ENCODE measurements at places on chromosomes 1 and 21.
A peak's percentile ranks its signal among the peaks of the same experiment; 100 is the strongest.

DNA sequence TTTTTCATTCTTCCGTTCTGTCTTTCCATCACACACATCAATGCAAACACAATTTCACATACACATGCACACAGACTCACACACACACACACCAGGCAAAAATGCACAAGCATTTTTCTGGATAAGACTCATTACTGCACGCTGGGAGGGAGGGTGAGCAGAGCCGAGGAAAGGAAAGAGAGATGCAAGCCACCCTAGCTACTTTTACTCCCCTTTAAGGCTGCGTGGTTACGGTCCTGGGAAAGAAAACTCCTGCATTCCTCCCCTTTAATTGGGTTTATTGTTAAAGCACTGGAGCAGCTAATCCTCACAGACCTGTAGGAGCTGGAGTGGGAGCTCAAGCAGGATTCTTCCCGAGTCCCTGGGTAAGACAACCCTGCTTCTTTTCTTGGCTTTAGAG, at the start of gene CAMK1G:
Gene CAMK1G, plus strand, starts transcription at position 307 of the 400 bp plus-strand sequence. CDS start 11,270 bp downstream, outside the sequence.
- DNase-seq = peak; percentile 91

GRCh38 chr1:206579747-206580437, 32.4 kb downstream of the EIF2D start:
- peak; percentile 84 for DNase-seq

GRCh38 chr21:31618696-31619430, 40.6 kb upstream of the SOD1 start:
- DNase-seq = no peak

DNA sequence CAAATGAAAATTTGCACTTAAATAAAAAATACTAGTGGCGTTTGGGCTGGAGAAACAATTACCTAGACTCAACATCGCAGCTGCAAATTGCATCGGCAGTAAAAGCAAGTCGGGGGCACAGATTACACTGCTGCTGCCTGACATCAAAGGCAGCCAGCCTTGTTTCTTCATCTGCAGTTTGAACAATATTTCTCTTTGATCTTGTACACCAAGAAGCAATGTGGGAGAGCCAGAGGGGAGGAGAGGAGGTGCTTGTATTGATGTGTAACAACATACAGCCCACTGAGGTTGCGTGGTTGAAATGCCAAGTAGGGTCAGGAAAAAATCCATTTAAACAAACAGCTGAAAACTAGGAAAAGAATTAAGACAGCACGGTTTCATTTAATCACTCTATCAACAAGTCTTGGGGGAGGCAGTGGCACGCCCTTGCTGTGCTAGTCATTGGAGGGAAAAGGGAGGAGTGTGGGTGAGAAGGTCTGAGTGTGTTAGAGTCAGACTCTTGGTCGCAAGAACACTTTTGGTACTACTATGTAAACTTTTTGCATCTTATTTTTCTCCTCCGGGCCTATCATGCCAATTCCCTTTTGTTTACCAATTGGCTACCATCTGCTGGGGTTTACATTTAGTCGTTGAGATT, 456.5 kb downstream of the OMA1 start:
- DNase-seq = no peak

- no peak for DNase-seq
These were observed 5.5 kb upstream of the PADI1 start for GRCh38 chr1:17199267-17200044.

DNA sequence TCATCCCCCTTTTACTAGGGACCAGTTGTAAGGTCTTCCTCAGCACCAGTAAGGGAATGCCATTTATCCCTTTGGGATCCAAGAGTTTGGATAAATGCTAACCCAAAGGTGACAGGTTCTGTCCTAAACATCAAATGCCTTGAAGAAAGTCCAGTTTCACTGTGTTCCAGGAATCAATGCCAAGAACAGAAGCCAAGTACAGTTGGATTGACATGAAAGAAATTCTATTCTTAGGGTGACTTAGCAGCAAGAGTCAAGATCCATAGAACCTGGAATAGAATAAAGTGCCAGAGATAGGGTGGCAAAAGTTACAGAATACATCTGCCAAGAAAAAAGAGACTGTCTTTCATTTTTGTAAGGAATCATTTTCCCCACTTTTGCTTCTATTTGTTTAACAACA, 94.9 kb upstream of the ADAMTS5 start:
- DNase-seq = no peak

DNA sequence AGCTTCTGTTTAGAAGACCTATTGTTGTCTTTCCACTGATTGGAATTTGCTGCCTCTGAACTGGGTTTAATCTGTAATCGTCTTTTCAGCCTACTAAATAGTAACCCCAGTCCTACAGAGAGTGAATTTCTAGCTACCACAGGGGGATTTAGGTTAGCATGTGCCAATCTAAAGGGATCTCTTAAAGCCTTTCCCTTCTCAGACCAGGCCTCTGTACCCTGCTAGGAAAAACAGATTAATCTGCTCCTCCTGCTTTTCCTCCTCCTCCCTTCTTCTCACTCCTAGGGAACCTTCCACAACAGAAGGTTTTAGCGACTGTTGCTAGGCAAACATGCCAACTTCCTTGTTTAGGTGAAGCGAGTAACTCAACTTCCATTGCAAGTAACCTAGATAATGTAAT, 1.3 kb upstream of the RC3H1 start:
- DNase-seq = peak; percentile 44

GRCh38 chr1:56331892-56332567, 247.3 kb downstream of the PLPP3 start:
- peak; percentile 27 for DNase-seq

- DNase-seq = peak; percentile 63
These were observed 137.8 kb downstream of the GLIS1 start for GRCh38 chr1:53601031-53601745.

DNA sequence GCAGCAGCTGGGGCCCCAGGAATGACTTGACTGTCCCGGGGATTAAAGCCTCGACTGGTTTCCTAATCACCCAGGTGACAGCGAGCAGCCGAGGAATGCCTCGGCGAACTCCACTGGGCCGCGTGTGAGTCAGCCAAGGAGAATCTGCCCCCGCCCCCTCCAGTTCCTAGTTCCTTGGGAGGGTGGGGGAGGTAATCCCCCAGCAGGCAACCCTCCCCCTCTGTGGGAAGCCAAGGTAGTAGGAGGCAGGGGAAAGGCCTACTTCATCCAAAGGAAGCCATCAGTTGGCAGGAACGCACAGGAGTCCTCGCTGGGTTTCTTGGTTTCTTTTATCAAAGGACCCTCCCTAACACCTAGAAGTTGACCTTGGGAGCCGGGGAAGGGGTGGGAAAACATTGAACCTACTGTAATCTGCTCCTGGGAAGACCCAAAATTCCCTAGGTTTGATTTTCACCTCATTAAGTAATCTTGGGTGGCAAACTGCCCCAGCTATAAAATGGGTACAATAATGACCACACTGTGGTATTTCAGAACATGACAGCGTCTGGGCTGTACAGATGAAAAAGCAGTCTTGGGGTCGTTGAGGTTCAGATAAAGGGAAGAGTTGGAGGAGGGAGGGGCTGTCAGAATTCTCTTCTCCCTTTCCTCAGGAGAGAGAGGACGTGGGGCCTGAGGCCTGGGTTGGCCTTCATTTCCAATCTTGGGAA, 1.4 kb downstream of the TENT5B start:
- peak; percentile 96 for DNase-seq

DNA sequence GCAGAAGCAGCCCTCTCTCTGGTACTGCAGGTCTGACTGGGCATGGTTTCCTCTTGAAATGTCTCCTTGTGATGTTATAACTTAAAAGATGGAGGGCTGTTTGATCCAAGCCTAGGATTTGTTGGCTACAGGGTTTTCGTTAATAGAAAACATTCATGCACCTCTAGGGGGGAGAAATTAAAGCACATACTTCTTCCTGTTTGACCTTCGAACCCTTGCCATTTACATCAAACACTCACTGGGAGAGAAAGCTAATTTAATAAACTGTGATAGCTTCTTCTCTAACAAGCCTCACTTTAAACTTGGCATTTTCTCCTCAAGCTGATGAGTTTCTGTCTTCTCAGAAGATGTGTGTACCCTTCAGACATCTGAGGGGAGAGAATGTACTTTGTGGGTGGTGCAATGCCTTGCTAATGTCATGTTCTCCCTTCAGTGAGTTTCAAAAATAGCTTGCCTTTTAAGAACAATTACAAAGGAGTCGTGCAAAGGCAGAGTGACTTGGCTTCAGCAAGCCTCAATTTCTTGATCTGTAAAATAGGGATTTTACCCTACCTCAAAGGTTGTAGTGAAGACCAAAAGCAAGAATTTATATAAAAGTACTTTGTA, 20.4 kb downstream of the CACHD1 start:
- no peak for DNase-seq

DNA sequence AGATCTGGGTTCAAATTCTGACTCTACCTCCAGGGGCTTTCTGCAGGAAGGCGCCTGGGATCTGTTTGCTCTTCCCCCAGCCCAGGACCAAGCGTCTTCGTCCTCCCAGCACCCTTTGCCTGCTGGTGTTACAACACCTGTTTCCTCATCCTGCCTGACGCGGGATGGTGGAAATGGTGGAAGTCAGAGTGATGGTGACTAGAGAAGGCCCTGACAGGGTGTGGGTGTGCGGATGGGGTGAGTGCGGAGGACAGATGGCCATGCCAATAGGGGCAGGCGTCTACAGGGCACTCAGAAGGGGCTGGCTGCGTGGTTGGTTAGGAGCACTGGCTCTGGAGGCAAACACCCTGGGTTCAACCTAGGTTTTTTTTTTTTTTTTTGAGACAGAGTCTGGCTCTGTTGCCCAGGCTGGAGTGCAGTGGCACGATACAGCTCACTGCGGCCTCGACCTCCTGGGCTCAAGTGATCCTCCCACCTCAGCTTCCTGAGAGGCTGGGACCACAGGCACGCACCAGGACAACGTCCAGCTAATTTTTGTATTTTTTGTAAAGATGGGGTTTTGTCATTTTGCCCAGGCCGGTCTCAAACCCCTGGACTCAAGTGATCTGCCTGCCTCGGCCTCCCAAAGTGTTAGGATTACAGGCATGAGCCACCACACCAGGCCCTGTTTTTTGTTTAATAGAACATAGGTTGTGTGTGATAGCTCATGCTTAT, 1.5 kb downstream of the THEMIS2 start:
- DNase-seq = peak; percentile 58

- no peak for DNase-seq
These were observed 83.9 kb upstream of the ZNF648 start for GRCh38 chr1:182145441-182145840.

DNA sequence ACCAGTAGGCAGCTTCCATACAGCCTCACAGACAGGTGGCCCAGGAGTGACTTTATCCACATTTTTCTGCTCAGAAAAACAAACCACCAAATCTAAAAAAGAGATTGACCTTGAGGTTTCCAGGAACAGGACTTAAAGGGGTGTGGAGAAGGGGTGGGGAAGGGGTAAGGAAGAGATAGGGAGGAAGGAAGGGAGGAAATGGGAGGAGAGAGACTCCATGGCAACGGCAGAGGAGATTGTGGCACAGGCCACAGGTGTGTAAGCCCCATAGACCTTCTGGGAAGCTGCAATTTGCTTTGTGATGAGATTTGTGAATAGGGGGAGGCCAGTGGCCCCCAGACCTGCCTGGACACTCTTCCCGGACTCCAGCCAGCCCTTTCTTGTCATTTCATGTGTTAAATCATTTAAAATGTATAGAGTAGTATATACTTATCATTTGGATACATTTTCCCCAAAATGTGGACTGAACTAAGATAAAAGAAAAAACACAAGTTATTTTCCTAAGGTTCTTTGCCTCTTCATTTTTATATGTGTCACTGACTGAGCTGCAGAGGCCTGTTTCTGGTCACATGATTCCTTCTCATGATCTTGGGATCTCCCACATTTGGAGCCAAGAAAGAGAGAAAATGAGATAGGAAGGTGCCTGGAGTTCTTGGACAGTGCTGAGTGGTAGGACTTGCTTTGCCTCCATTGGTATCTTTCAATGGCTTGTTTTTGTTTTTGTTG, 55.5 kb downstream of the CLIC6 start:
- DNase-seq = peak; percentile 71

DNA sequence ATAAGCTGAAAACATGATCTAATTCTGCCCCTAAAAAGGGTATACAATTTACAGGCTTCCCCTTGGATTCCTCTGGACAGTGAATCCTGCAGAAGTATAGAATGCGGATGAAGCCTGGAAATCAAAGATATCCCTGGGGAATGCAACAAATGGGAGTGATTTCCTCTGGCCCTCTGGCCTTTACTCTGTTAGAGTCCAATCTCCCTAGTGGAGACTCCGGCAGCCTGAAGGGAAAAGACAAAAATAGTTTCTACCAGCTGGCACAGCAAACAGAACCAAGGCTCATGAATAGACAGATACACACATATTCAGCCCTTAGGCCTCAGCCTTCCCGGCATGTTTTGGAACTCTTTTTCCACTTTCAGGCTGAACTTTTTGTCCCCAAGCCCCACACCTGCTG, 3.9 kb upstream of the LRRC52 start:
- DNase-seq = no peak

GRCh38 chr1:1938613-1939295, 19.7 kb upstream of the TMEM52 start:
- DNase-seq = no peak

- DNase-seq = peak; percentile 49
These were observed at the start of gene ASTN1 for GRCh38 chr1:177164380-177165068. Gene ASTN1 (minus strand): TSS chr1:177164712. CDS start chr1:177164676, 36 bp downstream.

GRCh38 chr1:110111081-110111480, 1.2 kb upstream of the UBL4B start:
- DNase-seq = no peak

DNA sequence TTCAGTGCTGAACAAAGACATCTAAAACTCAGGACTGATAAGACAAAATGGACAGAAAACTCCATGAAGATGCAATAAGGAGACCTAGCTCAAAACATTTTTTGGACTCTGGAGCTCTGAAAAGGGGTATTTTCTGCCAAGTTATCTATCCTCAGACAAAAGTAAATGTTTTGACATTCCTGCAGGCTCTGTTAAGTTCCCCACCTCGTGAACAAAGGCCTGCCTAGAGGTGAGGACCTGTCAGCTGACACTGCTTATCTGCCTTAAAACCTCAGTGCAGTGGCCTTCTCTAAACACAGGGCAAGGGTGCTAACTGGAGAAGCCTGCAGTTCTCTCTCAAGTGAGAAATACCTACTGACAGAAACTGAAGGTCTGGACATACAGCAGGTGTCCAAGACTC, 41.1 kb downstream of the COLGALT2 start:
- no peak for DNase-seq

GRCh38 chr1:97424209-97424608, 496.6 kb downstream of the DPYD start:
- DNase-seq = no peak

DNA sequence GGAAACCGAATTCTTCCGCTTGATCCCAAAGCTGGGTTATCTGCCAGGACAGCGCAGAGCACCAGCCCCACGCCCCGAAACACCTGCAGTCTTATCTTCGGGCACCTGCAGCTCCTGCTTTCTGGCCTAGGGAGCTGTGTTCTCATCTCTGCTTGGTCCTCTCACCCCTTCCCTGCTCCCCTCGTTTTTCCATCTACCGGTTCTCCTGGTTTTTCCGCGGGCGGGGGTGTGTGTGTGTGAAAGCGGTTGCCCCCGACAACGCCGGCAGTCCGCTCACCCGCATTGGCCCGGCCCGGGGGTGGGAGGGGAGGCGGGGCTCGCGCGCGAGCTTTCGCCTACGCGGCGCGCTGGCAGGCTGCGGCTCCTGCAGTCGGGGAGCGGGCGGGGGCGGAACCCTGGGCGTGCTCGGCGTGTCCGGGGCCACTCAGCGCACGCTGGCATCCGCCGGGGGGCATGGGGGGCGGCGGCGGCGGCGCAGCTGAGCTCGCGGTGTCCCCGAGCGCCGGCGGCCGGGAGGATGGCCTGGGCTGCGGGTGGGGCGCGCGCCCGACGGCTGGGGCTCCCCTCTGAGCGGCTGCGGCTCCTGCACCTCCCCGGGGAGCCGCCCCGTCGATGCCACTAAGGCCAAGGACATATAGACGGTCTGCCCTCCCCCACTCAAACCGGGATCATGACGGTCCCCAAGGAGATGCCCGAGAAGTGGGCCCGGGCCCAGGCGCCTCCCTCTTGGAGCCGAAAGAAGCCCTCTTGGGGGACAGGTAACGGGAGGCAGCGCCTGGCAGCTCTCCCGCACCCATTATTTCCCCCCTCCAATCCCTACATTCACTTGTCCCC, 3.2 kb downstream of the ATP8B2 start:
- DNase-seq = peak; percentile 98

Measured in osteoblast (primary cell).